Right forelimb (tissue), 1 donor: ENCODE measurements at places on chromosomes 1 and 21.

GRCh38 chr1:37137601-37138000 lies 103.3 kb upstream of the GRIK3 start:
- no peak for DNase-seq

DNA sequence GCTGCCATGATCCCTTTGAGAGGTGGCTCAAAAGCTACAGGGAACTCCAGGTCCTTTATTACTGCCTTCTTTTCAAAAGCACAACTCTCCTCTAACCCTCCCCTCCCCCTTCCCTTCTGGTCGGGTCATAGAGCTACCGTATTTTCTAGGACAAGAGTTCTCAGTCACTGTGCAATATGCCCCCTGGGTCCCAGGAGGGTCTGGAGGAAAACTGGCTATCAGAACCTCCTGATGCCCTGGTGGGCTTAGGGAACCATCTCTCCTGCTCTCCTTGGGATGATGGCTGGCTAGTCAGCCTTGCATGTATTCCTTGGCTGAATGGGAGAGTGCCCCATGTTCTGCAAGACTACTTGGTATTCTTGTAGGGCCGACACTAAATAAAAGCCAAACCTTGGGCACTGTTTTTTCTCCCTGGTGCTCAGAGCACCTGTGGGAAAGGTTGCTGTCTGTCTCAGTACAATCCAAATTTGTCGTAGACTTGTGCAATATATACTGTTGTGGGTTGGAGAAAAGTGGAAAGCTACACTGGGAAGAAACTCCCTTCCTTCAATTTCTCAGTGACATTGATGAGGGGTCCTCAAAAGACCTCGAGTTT lies 3.1 kb downstream of the BTG2 start:
- DNase-seq = no peak

GRCh38 chr1:51063121-51063520 lies 38.9 kb upstream of the C1orf185 start:
- DNase-seq = no peak

- no peak for DNase-seq
Observed at GRCh38 chr1:179366093-179366800, 476 bp downstream of the AXDND1 start.

DNA sequence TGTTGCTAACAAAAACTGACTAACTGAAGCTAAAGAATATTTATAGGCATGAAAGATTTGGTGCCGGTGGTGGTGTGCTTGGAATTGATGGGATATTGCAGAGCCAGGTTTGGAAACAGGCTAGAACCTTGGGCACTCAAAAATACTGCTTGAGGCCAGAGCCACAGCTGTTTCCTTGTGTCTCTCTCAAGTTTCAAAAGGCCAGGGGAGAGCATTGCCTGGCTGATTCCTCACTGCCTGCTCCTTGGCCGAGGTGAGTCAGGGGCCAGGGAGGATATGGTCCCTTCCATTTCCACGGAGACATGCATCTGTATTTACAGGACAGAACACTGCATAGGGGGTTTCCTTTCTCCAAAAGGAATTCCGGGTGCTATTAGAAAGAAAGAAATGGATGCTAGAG lies 36.1 kb upstream of the IVNS1ABP start:
- DNase-seq = no peak

- DNase-seq = no peak
Observed at GRCh38 chr1:205491794-205492193, 12.7 kb upstream of the CDK18 start.

DNA sequence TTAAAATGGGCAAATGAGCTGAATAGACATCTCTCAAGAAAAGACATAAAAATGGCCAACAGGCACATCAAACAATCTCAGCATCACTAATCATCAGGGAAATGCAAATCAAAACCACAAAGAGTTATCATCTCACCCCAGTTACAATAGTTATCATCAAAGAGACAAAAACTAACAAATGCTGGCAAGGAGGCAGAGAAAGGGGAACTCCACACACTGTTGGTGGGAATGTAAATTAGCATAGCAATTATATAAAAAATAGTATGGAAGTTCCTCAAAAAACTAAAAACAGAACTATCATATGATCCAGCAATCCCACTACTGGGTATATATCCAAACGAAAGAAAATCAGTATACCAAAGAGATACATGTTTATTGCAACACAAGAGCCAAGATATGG lies 68.7 kb downstream of the DENND1B start:
- no peak for DNase-seq

GRCh38 chr1:36852586-36852985 lies 181.7 kb downstream of the GRIK3 start:
- no peak for DNase-seq

GRCh38 chr1:30770150-30770549 lies 12.6 kb upstream of the LAPTM5 start:
- DNase-seq = peak; percentile 64

- DNase-seq = no peak
Observed at GRCh38 chr1:17155257-17155920, 36.1 kb upstream of the PADI2 start.

DNA sequence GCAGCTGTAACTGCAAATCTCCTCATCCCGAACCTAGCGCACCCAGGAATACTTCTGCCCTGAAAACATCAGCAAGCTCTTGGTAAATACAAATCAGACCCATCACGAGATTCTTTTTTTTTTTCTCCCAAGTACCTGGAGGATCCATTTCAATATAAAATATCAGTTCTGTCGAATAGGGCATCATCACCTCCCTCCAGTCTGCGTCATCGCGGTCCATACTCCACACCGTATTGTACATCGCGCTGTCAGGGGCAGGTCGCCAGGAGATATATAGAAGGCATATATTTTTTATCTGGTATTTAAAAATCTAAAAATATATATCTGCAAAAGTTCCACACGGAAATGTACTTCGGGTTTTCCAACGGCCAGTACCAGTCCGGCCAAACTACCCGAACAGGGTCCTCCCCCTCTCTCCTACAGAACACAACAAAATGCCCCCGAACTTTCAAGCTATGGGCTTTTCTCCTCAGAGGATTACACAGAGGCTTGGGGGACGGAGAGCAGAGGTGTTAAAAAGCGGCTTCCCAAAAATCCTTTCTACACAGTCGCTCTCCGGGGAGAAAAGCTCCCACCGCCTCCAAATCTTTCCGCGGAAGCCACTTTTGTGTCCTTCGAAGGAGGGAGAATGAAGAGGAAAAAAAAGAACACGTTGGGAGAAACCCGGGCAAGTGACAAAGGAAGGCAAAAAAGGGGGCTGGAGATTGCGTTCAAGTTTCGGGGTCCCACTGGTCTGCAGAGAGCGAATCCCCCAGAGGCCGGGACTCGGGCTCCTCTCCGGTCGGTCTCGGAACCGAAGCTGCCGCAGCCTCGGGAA lies 509 bp downstream of the PIK3R3 start:
- peak; percentile 60 for DNase-seq
